Stimulated activated CD8-positive, alpha-beta memory T cell treated with anti-CD3 and anti-CD28 coated beads, Interleukin-15, amount 100 ng/mL, for 24 hours (primary cell): ENCODE measurements at places on chromosomes 6 and 20.

DNA sequence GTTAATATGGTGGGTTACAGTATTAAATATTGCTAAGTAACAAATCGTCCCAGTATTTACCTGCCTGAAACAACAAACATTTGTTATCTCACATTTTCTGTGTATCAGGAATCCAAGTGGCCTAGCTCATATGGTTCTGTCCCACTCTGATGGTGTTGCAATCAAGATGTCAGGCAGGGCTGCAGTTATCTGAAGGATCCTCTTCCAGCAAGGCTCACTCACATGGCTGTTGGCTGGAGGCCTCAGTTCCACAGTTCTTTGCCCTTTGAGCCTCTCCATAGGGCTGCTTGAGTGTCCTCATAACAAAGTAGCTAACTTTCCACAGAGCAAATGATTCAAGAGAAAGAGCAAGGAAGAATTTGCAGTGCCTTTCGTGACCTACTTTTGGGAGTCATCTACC, 17.7 kb downstream of the RAB22A start:
- no peak for DNase-seq

DNA sequence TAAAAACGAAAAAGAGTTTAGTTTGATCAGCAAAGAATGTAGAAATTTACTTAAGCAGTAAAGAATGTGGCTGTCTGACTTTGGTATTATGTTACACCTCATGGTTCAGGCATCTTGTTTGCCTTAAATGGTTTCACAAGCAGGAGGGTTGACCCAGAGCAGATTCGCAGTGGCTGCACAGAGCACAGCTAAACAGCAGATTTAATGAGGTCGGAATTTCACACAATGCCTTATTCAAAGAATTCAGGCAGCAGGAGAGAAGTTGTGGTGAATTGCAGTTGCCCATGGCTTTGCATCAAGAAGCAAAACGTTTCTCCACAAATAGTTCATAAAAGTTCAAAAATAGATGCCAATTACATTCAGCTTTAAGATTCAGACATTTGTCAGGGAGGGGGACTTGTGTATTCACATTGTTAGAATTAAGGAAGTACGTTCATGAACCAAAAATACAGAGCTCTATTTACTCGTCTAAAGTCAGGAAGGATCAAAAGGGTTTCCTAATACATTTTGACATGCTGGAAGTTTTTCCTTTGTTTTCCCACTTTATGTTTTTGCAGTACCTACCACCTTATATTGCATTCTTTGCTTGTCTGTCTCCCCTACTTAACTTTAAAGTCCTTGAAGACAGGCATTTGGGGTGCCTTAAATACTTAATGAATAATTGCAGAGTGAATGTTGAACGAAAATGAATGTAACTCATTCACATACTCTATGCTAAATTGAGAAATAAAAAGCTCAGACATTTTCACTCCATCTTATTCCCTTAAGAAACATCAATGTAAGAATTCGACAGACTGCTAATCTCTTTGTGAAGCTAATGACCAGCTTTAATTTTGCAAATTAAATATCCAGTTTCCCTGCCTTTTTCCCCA, 1163.6 kb upstream of the CITED2 start:
- no peak for DNase-seq

DNA sequence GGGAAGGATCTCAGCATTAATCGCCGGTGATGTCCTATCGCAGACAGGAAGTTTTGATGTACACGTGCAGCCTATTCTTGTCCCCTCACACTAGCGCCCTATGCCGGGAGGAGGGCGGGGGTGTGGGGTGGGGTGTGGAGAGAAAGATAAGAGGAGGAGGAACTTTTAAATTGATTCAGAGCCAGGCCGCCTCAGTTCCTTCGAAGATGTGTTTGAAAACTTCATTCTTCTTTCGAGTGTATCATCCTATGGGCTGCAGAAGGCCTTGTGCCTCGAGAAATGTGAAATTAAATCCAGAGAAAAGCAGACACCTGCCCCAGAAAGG, 2.5 kb upstream of the POU3F2 start:
- DNase-seq = no peak

- no peak for DNase-seq
These were observed 47.2 kb downstream of the KIF13A start for GRCh38 chr6:17940151-17940792.

DNA sequence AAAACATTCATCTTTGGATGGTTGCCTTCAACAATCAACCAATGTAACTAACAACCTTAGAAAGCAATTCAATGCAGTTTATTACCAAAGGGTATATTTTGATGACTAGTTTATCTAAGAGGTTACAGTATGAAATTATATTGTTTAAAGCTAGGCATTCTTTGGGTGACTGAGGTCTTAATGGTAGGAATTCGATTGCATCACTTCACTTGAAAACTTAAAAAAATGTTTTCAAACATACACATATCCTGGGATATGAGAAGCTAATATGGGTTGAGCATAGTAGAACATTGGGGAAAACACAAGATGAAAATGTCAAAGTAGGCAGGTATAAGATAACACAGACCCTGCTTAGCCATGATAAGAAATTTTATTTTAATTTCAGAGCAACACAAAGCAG, 144.6 kb upstream of the BMP5 start:
- DNase-seq = no peak

- DNase-seq = no peak
These were observed 252.9 kb upstream of the KCNG1 start for GRCh38 chr20:51275826-51276225.

DNA sequence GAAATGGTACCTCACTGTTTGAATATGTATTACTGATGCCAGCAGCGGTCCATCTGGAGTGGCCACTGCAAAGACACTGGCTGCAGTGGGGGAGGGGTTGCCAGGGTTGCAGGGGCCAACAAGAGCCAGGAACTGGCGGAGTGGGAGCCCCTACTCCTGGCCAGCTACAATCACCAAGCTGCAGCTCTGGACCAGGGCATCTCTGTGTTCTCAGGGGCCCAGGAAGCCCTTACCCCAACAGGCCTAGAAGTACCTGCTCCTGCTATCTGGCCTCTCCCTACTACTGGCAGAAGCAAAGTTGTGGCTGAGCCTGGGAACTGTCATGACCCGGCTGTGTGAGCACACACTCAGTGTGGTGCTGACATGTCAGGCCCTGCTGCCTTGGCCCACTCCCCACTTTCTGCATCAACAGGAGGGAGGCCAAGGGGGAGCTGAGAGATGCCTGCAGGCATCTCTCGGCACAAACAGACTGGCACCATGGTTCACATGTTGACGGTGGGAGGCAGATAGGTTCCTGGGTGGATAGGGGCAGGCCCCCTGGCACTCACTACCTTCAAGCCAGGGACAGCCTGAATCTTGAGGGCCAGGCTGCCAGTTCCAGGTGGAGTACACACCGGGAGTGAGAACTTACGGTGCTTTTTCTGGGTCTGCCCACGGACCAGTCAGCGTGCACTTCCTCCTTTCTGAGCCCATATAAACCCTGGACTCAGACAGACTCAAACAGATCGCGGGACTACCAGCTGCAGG, 1188.0 kb downstream of the GRIK2 start:
- DNase-seq = no peak

GRCh38 chr20:22619806-22620205, 35.4 kb upstream of the FOXA2 start:
- no peak for DNase-seq

GRCh38 chr20:7250337-7250736, 482.9 kb downstream of the BMP2 start:
- no peak for DNase-seq

- no peak for DNase-seq
These were observed 37.9 kb downstream of the TRAM2 start for GRCh38 chr6:52538901-52539354.

DNA sequence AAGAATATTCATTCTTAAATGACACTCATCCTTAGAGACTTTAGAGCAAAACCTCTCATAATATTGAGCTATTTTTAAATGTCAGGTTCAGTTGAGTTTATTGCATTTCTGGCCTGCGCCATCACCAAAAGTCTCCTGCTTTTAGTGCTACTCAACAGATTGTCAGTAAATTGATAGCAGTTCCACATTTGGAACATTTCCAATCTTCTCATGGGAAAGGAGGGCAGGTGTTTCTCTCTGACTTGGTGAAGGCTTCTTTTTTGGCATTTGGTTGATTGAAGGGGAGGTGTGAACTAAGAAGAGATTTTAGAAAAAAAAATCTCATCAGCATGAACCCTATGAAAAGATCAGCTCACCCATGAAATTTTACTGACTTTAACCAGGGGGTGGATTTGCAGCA, 125.9 kb upstream of the INSM1 start:
- DNase-seq = no peak

DNA sequence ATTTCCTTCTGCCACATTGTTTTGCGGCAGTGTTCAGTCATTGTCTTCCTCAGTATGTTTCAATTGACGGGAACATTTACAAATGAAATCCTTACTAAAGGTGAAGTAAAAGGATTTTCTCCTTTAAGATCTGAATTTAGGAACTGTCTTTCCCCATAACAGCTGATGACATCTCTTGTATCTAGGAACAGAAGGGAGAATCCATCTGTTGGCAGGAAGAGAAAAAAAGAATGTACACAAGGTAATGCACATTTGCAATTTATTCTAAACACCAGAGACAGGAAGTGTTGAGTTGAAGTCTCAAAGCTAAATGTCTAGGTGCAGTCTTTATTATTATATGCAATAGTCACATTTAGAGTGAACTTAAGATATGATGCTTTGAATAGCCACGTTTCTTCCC, 334.5 kb downstream of the HDGFL1 start:
- DNase-seq = no peak

DNA sequence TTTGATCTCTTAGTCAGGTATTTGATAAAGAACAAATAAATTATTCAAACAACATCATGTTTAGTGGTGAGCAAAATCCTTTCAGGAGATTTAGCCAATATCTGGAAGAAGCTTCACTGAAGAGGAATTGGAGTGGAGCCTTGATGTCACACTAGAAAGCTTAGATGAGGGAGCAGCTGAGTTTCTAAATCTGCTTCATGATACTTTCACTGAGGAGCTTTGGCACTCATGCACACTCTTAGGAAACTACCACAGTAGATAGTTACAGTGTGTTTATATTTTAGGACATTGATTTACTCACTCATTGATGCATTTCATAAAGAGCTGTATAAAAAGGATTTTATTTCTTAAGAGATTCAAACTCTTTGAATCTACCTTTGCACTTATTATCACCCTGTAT, 366.2 kb upstream of the BTBD3 start:
- no peak for DNase-seq

GRCh38 chr6:75748003-75748742, 866 bp upstream of the MYO6 start:
- DNase-seq = no peak
